ENCODE measurements at places on chromosomes 6 and 20. TPM values are rescaled to one million over a fixed set of nuclear protein-coding genes. Genes with fewer than 3 reads are reported as not detected.

Gene HSD17B8
- total RNA-seq: 3.2 TPM

Gene DNAH8
- not detected for total RNA-seq

Gene PROKR2
- 0.10 TPM for total RNA-seq

GRCh38 chr20:9616833-9617461 is 102.6 kb downstream of the LAMP5 start:
- DNase-seq: peak; percentile 64

Gene SGK2
- not detected for total RNA-seq

Gene SMOC2
- not detected for total RNA-seq

Gene TRIM10
- not detected for total RNA-seq

DNA sequence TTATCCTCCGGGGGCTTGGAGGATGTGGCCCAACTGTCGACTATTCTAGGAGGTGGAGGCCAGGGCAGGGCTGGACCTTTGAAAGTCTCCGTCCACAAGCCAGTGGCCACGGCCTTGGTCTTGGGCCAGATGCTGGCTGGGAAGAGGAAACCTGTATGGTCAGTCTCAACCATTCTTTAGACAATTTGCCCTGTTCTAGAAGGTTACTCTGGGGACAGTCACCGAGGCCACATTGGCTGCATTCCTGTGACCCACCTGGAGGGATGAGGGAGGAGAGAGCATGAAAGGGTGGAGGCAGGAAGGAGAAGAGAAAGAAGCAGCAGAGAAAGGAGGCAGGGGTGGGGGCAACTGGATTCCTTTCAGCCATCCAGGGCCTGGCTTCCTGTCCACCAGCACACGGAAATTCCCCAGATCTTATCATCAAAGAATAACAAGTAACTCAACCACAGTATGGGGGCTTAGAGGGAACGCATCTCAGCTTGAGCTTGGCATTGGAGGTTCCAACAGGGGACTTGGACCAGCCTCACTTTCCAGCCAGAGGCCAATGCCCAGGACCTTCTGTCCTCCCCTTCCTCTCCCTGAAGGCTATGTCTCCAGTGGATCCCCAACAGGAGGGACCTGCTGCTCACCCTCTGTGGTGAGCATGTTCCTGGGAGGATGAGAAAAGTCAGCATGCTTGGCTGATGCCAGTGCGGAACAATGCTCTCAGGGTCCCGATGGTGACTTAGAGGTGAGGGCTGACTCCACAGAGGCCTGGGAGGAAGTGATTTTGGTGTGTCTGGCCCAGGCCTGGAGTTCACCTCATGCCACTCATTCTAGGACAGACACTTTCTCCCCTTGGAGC is 30.4 kb downstream of the TGM2 start:
- peak; percentile 100 for DNase-seq

GRCh38 chr6:144723431-144723830 is 438.3 kb downstream of the UTRN start:
- no peak for DNase-seq

DNA sequence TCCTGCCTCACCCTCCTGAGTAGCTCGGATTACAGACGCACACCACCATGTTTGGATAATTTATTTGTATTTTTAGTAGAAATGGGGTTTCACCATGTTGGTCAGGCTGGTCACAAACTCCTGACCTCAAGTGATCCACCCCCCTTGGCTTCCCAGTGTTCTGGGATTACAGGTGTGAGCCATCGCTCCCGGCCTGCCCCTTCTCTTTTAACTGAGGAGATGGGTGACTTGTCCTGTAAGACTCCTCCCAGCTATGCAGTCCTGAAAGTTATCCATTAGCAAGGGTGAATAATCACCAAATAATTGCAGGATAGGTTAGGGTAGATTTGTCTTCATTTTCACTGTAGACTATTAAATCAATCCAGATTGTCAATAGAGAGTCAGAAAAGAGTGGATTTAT is 40.5 kb upstream of the JARID2 start:
- DNase-seq: no peak

Gene PARD6B
- 5.5 TPM for total RNA-seq

DNA sequence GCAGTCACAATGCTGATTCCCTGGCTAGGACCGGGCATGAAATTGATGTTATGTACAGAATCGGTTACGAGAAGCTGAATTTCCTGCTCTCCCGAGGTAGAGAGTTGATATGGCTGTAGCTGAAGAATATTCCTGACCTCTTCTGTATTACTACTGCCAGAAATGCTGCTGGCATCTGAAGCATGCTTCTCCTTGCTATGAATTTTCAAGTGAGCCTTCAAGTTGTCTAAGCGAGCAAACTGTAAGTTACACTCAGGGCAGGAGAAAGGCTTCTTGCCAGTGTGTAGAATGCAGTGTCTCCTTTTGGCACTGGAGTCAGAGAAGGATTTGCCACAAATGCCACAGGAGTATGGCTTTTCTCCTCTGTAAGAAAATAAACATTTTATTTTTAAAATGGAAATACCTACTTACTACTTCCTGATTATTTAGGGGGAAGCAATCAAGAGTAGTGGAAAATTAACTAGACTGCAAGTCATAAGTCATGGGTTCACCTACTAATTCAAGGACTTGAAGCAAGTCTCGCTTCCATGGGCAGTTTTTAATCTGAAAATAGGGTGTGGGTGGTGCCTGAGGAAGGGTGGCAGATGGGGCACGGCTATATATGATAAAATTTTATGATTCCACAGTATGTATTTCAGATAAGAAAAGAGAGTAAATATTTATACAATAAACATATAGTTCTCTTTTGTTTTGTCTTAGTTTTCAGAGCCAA is 10.8 kb upstream of the MICAL1 start:
- no peak for DNase-seq

DNA sequence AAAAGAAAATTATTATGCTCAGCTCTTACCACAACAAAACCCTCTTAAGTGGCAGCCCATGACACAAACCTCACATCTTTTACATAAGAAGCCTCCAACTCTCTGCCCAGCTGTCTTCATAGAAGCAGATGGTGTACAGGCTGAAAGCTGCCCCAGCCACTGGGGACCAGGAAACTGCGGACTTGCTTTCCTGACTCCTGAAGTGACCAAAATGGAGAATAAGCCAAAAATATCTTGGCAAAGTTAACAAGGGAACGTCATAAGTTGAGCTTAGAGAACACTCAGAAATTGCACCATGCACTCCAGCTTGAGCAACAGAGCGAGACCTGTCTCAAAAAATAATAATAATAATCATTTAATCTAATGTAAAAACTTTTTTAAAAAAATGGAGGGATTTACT is 160.3 kb upstream of the CDYL start:
- no peak for DNase-seq

GRCh38 chr6:148295261-148295887 is 47.3 kb upstream of the SASH1 start:
- no peak for DNase-seq

Gene PGK2
- not detected for total RNA-seq

DNA sequence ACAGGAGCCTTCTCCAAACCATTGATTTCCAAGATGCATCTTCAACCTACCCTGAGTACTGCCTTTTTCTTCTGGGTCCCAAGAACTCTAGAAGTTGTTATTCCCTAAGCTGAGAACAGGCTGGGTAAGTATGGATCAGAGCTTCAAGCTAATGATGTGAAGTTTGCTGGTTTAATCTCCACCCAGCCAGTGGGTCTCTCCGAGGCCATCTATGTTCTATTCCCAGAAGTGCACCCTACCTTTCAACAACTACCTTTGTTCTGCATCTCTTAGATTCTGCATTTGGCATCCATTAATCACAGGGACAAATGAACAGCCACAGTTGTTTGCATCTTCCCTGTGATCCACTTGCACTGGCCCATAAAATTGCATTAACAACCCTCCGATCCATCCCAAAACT is 246.2 kb downstream of the HIVEP2 start:
- DNase-seq: no peak

- DNase-seq: peak; percentile 99
These were observed 38.1 kb upstream of the NOX3 start for GRCh38 chr6:155493694-155494143.

GRCh38 chr6:80029470-80029869 is 25.0 kb downstream of the TTK start:
- DNase-seq: no peak

GRCh38 chr6:129662406-129662766 is 47.6 kb downstream of the ARHGAP18 start:
- no peak for DNase-seq

DNA sequence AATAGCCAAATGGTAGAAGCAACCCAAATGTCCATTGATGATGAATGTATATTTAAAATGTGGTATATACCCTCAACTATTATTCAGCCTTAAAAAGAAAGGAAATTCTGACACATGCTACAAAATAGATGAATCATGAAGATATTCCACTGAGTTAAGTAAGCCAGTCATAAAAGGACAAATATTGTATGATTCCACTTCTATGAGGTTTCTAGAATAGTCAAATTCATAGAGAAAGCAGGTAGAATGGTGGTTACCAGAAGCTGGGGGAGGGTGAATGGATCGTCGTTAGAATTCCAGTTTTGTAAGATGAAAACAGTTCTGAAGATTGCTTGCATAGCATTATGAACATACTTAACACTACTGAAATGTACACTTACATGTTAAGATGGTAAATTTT is 214.3 kb upstream of the MYLIP start:
- DNase-seq: no peak

Gene DCBLD1
- total RNA-seq: 23.9 TPM

- no peak for DNase-seq
These were observed 16.2 kb upstream of the VAPB start for GRCh38 chr20:58372806-58373205.

DNA sequence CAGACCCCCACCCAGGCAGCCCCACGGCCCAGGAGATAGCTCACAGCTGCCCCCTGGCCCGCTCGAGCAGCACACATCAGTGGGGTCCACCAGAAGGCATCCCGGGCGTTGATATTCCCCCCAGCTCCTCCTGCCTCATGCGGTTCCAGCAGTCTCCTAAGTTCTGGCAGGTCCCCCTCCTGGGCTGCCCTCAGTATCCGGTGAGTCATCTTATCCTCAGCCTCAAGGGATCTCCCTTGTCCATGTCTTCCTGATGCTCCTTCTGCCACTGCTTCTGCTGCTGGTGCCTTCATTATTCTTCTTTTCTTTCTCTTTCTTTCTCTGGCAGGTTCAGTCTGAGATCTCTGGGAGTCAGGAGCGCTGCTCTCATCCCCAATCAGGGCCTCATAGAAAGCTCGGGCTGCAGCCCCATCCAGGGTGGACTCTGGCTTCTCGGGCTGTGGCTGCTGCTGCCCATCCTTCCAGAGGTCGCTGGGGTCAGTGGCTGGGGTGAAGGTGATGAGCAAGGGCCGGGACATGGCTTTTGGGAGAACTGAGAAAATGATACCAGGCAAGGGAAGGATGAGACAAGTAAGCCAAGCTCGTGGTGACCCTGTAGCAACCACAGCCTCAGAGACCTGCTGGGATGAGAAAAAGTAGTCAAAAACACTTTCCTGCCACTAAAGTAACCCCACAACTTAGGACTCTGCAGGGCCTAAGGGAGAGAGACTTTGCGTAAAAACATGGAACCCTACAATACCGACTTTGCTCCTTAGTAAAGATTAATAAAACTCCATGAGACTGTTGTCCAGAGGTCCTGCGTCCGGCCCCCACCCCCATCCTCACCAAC is 622 bp downstream of the GPANK1 start:
- DNase-seq: peak; percentile 93

- peak; percentile 90 for DNase-seq
These were observed 129.1 kb downstream of the PACRG start for GRCh38 chr6:162856885-162857284.

Gene FILIP1
- not detected for total RNA-seq

DNA sequence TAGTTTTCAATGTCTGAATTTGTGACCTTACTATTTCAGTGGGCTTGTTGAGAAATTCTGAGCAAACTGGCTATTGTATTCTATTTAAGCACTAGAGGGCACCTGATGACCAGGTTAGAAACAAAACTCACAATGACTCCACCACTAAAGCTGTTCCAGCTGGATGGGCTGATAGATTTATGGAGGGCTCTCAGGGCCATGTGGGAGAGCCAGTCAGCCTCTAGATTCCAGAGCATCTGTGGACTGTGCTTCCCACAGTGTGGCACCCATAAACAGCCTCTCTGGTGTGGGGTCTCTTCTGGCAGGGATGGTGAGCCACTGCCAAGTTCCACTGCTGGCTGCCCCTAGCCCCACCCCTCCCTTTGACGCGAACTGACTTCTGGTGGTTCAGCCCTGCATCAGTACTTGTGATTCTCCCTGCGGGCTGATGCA is 29.2 kb downstream of the C6orf58 start:
- peak; percentile 47 for DNase-seq

DNA sequence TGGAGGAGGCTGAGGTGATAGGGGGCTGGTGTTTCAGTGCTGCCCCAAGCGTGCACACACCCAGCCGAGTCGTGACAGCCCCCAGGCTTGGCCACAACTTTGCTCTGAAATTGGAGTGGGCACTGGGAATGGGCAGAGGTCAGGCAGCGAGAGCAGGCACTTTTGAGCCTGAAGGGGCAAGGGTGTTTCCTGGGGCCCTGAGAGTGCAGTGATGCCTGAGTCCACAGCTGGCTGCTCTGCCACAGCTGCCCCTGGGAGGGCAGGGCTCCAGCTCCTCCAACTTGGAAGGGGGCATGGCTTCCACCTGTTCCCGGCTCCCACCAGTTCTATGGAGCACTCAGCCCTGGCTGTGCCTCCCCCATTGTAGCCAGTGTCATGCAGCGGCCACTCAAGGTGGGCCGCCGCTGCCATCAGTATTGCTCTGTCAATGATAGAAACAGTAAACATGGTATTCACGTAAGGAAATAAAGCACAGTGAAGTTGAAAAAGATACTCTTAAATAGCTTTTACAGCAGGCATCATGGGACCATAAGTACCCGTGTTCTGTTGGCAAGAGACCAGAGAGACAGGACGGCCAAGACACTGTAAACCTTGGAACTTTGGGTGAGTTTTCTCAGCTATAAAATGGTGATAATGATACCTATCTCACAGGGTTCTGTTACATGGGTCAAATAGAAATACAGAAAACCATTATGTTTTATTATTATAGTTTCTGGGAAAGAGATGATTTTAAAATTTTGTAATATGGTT is 108.9 kb downstream of the THEMIS start:
- no peak for DNase-seq

Gene OPRM1
- not detected for total RNA-seq

DNA sequence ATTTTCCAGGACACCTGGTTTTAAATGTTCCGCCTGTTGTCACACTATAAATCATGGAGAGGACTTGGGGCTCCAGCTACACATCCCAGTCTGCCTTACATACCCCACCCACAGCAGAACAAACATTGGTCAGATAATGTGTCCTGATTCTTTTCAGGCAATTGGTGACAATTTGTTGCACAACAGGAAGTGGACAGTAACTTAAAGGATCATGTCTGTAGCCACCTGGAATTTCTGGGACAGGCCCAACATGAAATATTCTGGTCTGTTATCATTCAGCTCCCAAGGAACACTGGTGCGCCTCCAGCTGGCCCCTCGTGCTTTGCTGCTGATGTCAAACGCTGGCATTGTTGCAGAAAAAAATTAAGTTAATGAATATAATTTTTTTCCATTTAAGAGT is 117.2 kb downstream of the SOBP start:
- DNase-seq: no peak

Gene CBLN4
- total RNA-seq: not detected

- DNase-seq: peak; percentile 45
These were observed 12.5 kb upstream of the POU3F2 start for GRCh38 chr6:98821756-98822405.

Measured in RPMI7951 (cell line).